ENCODE measurements at places on chromosomes 2 and 18.

- DNase-seq: no peak
Measured at GRCh38 chr18:12543697-12544096, 114.2 kb downstream of the SPIRE1 start.

DNA sequence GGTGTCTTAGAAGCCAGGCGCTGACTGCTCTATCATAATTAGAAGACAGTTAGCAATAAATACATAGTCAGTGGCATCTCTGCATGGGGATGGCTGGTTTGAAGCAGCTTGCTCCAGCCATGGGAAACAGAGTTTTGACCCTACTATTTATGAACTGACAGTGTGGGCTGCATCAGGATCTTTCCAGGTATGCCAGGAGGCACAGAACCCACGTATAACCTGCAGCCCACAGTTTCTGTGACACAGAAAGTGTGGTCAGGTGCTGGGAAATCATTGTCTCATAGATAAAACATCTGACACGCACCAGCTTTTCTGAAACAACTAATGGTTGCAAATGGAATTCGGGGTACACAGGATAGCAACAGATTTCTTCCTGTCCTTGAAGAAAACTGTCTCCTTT lies 34.7 kb downstream of the INPP4A start:
- DNase-seq: no peak

DNA sequence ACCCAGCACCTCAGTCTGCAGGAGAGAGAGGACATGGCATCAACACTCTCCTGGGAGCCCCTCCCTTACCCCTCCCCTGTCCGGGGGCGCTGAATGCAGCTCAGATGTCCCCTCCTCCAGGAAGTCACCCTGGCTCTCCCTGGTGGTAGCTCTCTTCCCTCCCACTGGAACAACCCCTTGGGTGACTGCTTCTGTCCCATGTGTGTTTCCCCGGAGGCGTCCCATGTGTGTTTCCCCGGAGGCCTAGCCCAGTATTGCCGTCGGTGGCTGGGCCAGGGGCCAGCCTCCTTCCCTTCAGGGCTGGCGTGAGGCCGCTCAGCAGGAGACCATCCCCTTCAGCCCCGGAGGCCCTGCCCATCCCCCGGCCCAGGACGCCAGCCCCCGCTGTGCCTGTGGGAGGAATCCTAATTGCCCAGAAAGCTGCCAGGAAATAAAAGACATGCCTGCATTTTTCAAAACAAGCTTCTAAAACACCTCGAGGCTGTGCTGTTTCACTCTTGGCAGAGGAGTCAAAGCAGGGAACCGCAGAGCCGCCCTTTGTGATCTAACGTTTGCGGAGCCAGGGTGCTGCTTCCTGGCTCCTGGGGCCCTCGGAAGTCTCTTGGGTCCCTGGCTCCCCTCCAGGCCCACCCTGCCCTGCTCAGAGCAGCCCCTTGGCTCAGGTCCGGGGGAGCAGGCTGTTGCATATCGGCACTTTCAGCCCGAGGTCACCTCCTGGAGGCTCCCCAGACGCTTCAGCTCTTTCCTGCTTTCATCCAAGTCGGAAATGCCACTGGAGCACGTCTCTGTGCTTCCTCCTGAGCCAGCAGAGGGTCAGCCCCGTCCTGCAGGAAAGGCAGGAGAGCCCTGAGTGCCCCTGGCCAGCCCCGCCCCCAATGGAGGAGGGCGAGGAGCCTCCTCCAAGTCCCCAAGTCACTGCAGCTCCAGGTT lies 11.4 kb downstream of the SNED1 start:
- no peak for DNase-seq

DNA sequence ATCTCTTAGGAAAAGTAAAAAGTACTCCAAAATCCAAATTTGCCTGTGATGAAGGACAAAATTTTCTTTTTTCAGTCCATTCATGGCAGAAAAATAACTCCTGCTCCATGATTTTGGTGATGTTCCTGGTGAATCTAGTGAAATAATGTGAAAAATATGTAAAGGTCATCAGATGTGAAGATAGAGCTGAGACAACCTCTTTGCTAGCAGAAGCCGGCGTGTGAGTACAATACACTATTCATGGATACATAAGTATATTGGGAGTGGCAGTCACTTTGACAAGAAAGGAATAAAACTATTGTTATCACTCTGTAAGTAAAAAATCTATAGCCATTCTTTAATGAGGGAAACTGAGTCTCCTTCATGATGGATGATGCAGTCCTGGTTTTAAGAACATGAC lies 6.3 kb upstream of the SLC1A4 start:
- DNase-seq: no peak

DNA sequence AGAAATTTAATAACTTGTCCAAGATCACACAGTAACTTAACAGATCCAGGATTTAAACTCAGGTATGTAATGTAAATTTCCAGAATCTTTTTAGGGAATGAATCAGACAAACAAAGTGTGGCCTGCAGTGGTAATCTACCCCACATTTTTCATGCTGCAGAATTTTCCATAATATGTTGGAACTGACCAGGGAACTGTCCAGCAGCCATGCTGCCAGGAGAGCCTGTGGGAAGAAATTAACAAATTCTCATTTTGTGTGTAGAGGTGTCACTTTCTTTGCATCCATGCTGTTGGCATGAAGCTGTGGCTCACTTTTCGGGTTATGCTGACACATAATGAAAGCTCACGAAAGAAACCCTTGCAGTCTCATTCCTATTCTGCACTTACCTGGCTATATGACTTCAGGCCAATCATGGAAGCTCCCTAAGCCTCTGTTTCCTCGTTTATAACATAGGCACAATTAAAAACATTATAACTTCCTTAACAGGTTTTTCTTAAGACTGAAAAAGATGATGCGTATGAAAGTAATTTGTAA lies 54.7 kb downstream of the CDKL4 start:
- no peak for DNase-seq

GRCh38 chr2:72716601-72717000 lies 109.2 kb downstream of the EXOC6B start:
- no peak for DNase-seq

DNA sequence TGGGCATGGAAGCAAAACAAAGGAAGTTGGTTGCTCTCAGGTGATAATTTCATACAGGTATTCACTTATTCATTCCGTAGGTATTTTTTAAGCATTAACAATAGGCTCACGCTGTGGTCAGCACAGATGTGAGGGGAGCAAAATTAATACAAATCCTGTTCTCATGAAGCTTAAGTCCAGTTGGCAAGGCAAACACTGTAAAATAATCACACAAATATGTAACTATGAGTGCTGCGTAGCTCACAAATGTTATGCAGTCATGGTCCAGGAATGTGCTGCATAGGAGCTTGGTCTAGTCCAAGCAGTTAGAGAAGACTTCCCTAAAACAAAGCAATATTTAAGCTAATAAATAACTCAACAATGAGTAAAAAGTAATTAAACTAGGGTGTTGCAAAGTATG lies 23.9 kb downstream of the SP5 start:
- DNase-seq: no peak

- DNase-seq: no peak
Measured at GRCh38 chr18:3088449-3088848, 75.5 kb upstream of the LPIN2 start.

- DNase-seq: no peak
Measured at GRCh38 chr18:63564561-63564960, 22.4 kb downstream of the SERPINB12 start.

DNA sequence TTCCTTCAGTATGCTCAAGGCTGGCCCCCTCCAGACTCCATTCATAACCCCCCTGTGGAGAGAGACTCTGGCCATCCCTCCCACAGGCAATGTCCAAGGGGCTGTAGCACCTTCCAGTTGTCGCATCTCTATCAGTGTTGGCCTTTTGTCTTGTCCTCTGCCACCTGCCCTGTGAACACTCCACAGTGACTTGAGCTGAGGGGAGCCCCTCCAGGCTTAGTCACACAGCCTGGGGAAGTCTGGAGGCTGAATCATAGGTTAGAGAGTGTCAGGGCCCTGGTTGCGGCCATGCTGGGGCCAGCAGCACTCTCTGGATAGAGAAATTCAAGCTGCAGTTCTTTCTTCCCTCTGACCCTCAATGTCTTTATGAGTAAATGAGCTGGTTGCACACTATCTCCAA lies 64.7 kb downstream of the GYPC start:
- no peak for DNase-seq

DNA sequence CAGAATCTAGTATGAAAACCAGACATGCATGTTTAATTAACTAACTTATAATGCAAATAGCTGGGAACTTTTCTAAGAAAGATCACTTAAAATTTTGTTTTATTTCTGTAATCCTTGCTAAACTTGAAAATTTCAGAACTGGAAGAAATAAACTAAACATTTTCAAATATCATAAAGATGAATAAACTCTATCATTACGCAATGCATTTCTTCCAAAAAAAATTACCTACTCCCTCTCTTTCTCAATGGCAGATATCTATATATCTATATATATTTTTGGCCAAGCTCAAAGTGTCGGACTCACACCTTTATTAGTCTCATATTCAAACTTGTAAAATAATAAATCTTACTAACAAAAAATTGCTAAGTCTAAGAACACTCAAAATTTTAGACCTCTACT lies 158.1 kb downstream of the SLC39A10 start:
- DNase-seq: no peak

- DNase-seq: no peak
Measured at GRCh38 chr18:24799176-24799575, 338.7 kb downstream of the HRH4 start.

GRCh38 chr2:120345608-120346007 lies 328 bp upstream of the INHBB start:
- no peak for DNase-seq

- no peak for DNase-seq
Measured at GRCh38 chr18:70991577-70991976, 702.7 kb downstream of the SOCS6 start.

DNA sequence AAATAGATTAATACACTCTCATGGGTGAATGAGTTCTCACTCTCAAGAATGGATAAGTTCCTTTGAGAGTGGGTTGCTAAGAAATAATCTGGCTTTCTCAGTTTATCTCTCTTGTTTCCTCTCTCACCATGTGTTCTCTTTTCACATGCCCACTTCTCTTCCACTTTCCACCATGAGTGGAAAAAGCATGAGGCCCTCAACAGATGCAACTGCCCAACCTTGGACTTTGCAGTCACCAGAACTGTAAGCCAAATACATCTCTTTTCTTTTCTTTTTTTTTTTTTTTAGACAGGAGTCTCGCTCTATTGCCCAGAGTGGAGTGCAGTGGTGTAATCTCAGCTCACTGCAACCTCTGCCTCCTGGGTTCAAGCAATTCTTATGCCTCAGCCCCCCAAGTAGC lies 18.1 kb upstream of the ETAA1 start:
- DNase-seq: no peak

- DNase-seq: no peak
Measured at GRCh38 chr2:34848691-34849090, 1249.6 kb upstream of the FAM98A start.

DNA sequence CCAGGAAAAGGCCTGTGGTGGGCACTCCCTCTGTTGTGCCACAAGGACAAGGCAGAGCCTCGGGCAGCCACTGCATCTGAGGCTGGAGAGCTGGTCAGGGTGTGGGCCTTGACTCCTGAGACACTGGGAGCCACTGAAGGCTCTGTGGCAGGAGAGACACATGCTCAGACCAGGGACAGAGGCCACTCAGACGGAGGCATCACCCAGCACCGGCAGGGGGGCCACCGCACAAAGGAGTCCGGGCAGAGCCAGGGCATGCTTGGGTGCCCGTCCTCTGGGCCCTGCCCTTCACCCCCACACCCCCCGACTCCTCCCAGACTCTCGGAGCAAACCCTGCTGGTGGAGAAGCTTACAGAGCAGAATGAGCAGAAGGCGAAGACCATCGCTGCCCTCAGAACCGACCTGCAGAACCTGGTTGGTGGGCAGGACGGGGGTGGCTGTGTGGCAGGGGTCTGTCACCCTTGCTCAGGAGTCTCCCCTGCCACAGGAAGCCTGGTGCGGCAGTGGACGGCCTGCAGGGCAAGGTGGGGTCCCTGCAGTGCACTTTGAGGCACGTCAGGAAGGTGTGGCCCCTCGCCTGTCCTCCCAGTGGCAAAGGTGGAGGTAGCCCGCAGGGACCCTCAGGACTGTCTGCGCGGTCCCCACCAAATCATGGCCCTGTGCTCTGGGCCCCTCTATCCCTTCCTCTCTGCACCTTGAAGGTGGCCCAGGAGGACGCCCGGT lies 26.0 kb downstream of the CROCC2 start:
- no peak for DNase-seq

DNA sequence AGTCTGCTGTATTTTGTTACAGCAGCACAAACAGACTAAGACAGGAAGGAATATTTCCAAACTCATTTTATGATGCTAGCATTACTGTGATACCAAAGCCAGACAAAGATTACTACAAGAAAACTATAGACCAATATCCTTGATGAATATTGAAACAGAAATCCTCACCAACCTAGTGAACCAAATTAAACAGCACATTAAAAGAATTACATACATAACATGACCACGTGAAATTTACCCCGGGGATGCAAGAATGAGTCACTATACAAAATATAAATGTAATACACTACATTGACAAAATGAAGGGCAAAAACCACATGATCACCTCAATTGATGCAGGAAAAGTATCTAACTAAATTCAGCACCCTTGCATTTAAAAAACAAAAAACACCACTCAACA lies 112.6 kb downstream of the CHN1 start:
- DNase-seq: no peak

DNA sequence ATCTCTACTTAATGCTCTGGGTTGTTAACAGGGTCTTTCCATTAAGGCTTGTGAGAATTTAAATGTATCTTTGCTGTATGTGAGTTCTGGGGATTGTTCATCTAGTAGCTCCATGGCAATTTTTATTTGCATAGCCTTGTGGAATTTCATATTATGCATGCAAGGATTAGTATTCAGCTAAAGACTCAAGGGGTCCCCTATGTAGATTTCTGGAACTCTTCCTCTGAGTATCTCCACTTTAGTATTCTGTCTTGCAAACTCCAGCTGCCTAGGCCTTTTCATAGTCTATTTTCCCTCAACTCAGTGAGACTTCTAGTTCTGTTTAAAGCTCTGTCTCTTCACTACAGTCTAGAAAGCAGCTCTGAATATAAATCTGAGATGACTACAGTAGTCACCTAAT lies 304.6 kb upstream of the REV1 start:
- DNase-seq: no peak

DNA sequence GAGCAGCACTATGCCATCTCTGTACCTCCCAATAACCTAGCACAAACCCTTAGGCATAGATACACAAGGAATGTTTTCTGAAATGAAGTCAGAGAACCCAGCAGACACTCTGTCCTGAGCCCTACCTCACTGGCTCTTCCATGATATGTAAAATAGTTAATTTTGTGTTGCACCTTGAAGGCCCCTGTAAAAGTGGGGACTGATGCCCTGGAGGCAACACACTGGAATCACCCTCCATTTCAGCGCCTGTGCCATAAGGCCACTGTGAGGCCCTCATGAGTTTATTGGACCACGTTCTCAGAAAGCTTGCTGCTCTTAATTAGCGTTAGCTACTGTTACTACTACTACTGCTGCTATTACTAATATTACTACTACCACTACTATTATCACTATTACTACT lies 670.1 kb upstream of the SOX11 start:
- DNase-seq: no peak
